Activated naive CD8-positive, alpha-beta T cell treated with anti-CD3 and anti-CD28 coated beads, Interleukin-2, amount 10 ng/mL, durations not matched to agents 7 days and 5 days (primary cell): ENCODE measurements at places on chromosomes 2 and 18. TPM values are rescaled to one million over a fixed set of nuclear protein-coding genes. Genes with fewer than 3 reads are reported as not detected.

DNA sequence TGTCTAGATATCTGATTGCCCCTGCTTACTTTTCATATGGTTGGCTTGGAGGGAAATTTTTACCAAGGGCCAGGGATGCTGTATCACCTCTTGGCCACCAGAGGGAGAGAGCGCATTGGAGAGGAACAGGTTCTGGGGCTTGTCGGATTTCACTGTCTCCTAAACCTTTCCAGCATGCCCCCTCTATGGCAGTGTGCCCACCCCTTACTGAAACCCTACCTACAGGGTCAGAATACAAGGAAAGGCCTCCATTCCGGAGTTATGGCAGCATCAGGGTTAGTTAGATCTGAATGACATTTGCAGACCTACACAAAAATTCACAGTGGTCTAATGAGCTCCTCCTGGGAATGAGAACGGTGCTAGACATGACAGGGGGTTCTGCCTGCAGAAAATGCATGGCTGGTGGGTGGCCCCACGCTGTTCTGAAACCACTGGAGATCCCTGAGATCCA lies 5.8 kb downstream of the SLC14A2 start:
- no peaks in the 10 kb centered on the region for H3K36me3 ChIP-seq
- peaks cover 22% of the 10 kb centered on the region for H3K27me3 ChIP-seq
- no peaks in the 10 kb centered on the region for H3K4me1 ChIP-seq
- no peak overlapping the region for H3K27ac ChIP-seq
- DNase-seq = no peak

- H3K4me1 ChIP-seq = peaks cover 68% of the 10 kb centered on the region
- DNase-seq = no peak
- no peaks in the 10 kb centered on the region for H3K27me3 ChIP-seq
- peak overlapping the region; percentile 70 for H3K27ac ChIP-seq
- H3K36me3 ChIP-seq = peaks cover 47% of the 10 kb centered on the region
- H3K4me3 ChIP-seq = peak overlapping the region; percentile 35
Measured at GRCh38 chr2:62219407-62220159, 23.7 kb downstream of the B3GNT2 start.

DNA sequence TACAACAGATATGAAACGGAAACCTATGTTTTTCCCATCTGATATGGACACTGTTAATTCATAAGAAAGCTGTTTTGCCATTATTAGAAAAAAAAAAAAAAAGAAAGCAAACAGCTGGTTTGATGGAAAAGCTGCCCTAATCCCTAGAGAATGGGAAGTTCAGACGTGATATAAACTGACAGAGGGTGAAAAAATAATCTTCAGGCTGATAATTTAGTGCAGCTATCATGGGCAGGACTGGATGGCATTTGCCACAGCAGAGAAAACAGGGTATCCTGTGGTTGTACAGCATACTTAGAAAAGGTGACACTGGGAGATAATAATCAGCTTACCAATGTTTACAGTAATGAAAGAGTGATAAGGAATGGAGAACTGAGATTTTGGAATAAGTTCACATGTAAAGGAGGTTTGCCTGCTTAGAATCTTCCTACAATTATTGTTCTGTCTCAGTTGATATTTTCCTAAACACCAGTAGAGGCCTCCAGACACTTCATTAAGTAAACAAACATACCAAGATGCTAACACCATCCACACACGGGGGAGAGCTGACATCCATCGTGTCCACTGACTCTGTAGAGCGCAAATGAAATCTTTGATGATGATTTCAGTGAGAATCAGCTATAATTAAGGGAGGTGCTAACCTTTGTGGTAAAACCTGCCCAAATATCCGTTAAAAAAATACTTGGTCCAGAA lies 211.6 kb upstream of the MMADHC start:
- no peaks in the 10 kb centered on the region for H3K4me1 ChIP-seq
- H3K27me3 ChIP-seq = peaks cover 2% of the 10 kb centered on the region
- H3K27ac ChIP-seq = no peak overlapping the region

DNA sequence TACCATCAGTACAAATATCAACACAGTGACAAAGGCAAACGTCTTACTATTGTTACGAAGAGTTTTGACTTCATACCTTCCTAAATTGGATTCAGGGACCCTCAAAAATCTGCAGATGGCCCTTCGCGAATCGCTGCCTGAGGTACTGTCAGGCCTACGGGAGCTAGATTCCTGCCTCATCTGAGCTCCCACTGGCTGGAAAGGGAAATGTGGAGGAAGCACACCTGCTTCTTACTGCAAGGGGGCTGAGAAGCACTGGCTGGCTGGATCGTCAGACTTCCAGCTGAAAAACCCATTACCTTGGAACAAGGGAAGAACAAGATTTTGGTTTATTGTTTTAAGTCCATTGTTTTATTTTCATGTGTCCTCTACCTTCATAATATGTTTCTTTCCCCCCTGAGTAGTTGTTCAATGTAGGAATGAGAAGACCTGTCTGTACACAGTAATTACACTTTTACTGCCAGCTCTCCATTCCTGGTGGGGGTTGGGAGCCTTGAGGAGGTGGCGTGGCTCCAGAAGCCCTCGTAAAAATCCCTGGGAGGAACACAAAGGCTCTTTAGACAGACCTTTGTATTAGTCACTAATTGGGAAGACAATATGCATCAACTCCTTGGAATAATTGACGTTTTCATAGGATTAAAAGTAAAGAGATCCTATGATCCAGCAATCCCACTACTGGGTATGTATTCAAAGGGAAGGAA lies 124.1 kb upstream of the NOSTRIN start:
- DNase-seq = no peak
- H3K4me3 ChIP-seq = no peak overlapping the region
- H3K27me3 ChIP-seq = no peaks in the 10 kb centered on the region
- no peaks in the 10 kb centered on the region for H3K4me1 ChIP-seq
- H3K36me3 ChIP-seq = peaks cover 14% of the 10 kb centered on the region

COQ10B gene
- 24.8 TPM for total RNA-seq

ADCYAP1 gene
- total RNA-seq = not detected
